ENCODE measurements at places on chromosomes 16 and 17. TPM values are rescaled to one million over a fixed set of nuclear protein-coding genes. Genes with fewer than 3 reads are reported as not detected.

The GFAP gene
- total RNA-seq: 1.4 TPM

The ALOX12 gene
- 0.47 TPM for total RNA-seq

The CRISPLD2 gene
- 0.22 TPM for total RNA-seq

The OTOP2 gene
- 0.27 TPM for total RNA-seq

The GAS2L2 gene
- total RNA-seq: not detected

The MT1G gene
- total RNA-seq: 1.7 TPM

The ZPBP2 gene
- not detected for total RNA-seq

The C1QTNF1 gene
- 0.09 TPM for total RNA-seq

- peak; percentile 88 for DNase-seq
These were observed 13.0 kb downstream of the AIPL1 start for GRCh38 chr17:6421700-6422604.

DNA sequence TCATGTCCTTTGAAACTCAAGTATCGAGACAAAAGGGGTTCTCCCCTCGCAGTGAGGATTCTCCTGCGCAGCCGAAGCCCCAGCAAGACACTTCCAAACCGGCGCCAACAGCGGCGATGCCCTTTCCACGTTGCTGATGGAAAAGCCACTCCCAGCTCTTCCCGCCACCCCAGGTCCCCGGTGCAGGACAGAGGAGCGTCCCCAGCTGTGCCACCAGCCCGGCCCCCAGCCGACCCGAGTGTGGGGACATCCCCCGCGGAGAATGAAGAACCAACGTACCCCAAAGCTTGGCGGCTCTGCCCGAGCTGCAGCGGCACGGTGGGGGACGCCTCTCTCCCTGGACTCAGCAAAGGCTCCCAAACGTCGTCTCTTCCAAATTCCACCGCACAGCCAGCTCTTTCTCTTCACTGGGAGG lies 573 bp downstream of the CHST6 start:
- DNase-seq: no peak

GRCh38 chr16:3745751-3746355 lies 28.5 kb upstream of the TRAP1 start:
- DNase-seq: no peak

DNA sequence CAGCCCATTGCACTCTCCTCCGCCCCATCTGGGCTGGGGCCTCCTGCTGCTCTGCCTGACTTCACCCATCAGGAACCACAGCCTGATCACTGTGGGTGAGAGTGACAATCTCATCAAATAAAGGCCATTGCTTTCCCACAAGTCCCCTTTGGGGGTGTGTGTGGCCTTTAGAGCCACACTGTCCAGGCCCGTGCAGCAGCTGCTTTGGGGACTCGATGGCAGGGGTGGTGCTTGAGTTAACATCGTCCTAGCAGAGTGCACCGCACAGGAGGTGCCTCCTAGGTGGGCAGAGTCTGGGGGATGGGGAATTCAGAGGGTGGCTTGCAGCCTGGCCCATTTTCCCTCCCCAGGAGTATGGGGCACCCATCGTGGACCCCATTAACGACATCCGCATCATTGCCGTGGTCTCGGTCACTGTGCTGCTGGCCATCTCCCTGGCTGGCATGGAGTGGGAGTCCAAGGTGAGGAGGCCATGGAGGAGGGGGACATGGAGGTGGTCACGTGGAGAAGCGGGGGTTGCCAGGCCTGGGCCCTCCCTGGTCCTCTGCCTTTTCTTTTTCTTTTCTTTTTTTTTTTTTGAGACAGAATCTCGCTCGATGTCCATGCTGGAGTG lies 5.4 kb downstream of the SLC12A3 start:
- no peak for DNase-seq

- DNase-seq: peak; percentile 64
These were observed 140.0 kb downstream of the CHD9NB start for GRCh38 chr16:52912565-52913173.

GRCh38 chr17:58873926-58874325 lies 118.3 kb downstream of the PPM1E start:
- DNase-seq: no peak

DNA sequence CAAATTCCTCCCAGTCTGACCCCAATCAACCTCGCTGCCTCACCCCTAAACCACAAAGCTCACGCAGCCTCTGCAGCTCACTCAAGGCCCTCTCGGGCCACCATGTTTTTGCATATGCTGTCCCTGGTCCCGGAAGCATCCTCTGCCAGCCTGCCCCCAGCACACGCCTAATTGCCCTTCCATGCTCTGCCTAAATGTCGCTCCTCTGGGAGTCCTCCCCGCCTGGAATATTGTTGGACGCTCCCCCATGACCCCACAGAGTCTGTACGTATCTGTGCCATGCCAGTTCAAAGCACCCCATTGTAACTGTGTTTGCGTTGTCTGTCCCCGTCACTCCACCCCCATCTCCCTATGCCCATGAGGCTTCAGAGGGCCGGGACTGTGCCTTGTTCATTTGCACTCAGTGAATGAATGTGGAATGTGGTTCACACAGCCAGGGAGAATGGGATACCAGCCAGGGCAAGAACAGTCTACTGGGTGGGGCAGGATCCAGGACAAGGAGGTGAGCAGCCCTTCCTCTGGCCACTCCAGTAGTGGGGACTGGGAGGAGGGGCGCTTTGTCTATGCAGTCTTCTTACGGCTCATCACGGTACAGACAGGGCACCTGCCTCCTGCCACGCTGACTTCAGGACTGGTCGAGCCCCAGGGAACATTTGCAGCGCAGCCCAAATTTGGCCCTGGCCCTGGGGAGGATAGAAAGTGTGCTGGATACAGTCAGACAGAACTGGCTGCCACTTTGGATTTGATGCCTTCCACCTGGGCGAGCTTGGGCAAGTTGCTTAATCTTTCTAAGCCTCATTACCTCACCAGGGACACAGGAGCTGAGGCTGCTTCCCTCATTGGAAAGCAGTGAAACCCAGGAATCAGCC lies 48.5 kb downstream of the NOS2 start:
- DNase-seq: no peak

DNA sequence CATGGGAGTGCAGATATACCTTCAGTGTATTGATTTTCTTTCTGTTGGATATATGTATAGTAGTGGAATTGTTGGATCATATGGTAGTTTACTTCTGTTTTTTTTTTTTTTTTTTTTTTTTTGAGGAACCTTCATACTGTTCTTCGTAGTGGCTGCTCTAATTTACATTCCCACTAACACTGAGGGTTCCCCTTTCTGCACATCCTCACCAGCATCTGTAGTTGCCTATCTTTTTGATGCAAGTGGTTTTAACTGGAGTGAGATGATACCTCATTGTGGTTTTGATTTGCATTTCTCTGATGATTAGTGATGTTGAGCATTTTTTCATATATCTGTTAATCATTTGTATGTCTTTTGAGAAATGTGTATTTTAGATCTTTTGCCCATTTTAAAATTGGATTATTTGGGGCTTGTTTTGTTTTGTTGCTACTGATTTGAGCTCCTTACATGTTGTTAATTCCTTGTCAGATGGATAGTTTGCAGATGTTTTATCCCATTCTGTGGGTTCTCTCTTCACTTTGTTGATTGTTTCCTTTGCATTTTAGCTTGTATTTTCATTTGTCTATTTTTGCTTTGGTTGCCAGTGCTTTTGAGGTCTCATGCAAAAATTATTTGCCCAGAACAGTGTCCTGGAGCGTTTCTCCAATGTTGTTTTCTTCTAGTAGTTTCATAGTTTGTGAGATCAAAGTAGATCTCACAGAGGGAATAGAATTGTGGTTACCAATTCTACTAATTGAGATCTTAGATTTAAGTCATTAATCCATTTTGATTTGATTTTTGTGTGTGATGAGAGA lies 25.0 kb upstream of the BCAS3 start:
- no peak for DNase-seq

DNA sequence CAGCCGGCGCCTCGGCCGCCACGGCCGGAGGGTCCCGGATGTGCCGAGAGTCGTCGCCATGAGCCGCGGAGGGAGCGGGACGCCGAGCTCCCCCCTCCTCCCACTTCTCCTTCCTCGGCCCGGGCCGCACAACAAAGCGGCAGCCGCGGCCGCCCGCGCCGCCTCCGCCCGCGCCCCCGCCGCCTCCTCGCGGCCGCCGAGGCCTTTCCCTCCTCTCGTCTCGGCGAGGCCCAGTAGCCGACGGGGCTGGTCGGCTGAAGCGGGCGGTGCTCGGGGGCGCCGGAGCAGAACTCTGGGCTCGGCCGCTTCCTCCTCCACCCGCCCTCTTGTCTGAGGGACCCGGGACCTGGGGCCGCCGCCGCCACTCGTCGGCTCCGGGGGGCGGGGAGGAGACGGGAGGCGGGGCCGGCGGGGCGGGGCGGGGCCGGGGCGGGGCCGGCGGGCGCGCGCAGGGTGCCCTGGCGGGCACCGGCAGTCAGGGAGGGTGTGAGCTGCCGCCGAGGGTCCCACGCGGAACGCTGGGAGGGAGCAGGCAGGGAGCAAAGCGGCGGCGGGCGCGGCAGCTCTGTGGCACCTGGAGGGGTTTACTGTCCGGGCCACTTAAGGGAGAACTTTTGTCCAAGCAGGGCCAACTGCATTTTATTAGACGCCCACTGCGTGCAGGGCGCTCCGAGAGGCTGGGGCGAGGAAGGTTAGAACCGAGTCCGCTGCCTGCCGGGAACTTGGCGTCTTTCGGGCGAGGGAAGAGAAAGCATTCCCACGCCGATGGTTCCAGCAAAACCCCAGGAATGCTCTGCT lies at the start of gene SMURF2:
Gene SMURF2 (minus strand): TSS at position 332 of the 798 bp plus-strand sequence. CDS start 427 bp downstream, outside the sequence.
- peak; percentile 92 for DNase-seq

- DNase-seq: peak; percentile 49
These were observed 39.0 kb upstream of the TEKT3 start for GRCh38 chr17:15380446-15380845.

- DNase-seq: no peak
These were observed 425.1 kb downstream of the UTP18 start for GRCh38 chr17:51685287-51685909.

- DNase-seq: no peak
These were observed 22.4 kb downstream of the RBL2 start for GRCh38 chr16:53456625-53457024.

- no peak for DNase-seq
These were observed 77.0 kb downstream of the HS3ST2 start for GRCh38 chr16:22890976-22891375.

DNA sequence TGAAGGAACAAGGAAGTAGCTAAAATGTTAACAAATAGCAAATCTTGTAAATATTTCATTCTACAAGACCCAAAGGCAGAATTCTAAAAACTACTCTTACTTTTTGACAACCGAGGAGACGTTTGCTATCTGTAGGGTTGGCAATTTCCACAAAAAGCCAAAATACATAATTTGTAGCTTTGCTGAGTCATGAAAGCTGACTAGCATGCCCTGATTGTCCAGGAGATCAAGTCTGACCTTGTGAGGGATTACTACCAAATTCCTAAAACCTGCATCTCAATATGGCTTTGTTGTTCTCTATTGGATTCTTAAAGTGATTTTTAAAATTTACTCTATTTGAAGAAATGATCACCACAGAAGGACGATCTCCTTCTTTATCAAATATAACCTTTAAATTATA lies 10.8 kb downstream of the DNAJA2 start:
- DNase-seq: no peak

DNA sequence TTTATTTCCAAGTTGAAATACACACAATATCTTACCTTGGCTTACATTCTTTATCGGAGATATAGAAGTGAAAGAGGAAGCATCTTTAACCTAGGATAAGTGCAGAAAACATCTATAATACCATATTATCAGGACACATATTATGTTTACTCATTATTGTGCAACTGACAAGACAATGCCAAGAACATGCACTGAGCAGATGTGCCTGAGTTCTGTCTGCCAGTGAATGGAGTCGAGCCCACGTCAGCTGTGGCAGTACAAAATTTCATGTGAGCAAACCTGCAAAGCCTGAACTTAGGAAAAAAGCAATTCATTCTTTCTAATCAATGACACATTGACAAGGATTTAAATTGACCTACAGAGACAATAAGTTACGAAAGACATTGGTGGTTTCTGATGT lies 154.4 kb downstream of the AXIN2 start:
- no peak for DNase-seq

GRCh38 chr16:85309656-85310587 lies 197.7 kb upstream of the CIBAR2 start:
- DNase-seq: peak; percentile 55

DNA sequence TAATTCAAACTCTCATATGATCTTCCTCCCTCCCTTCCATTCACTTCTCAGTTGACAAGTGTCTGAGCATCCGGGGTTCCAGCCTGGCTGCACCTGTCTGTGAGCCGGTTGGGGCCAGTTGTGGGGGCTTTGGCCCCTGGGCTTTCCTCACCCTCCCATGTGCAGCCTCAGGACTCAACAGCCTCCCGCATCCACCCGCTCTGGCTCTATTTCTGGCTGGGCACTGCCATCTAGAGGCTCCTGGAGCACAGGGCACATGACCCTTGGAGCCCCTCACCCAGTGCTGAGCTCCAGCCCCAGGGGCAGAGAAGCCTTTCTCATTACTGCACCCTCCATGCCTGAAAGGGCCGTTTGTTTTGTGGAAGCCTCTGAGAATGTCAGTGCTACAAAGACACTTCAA lies 43.3 kb downstream of the HAPSTR1 start:
- DNase-seq: peak; percentile 54
